Peyer's patch (tissue), 4 donors: ENCODE measurements at places on chromosomes 6 and 20. TPM values are rescaled to one million over a fixed set of nuclear protein-coding genes. Genes with fewer than 3 reads are reported as not detected.

The PDRG1 gene
- total RNA-seq = 5.1 TPM

The TNNC2 gene
- total RNA-seq = not detected

The CRIP3 gene
- total RNA-seq = not detected

- no peaks in the 10 kb centered on the region for H3K27me3 ChIP-seq
- H3K36me3 ChIP-seq = no peaks in the 10 kb centered on the region
- no peak for DNase-seq
- no peak overlapping the region for H3K4me3 ChIP-seq
- peak overlapping the region; percentile 52 for H3K27ac ChIP-seq
These were observed 27.5 kb downstream of the TOX2 start for GRCh38 chr20:43942201-43942590.

DNA sequence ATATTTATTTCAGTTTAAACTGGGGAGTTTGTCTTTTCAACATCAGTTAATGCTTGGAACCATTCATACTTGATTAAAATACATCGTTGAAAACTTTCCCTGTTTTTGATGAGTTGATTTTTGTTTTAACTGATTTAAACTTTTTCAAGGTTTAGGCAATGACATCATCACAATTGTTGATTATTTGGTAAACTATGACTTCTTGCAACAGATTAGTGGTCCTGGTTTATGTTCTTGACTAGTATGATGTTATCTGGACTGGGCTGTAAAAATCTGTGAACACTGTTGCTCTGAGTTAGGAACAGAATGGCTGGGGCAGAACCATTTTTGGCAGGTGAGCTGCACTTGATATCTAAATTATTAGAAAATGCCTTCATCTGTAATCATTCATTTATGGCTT, at the start of gene ZC2HC1B:
Gene ZC2HC1B (plus strand): TSS at position 241 of the 400 bp plus-strand sequence. CDS start 66 bp downstream, at position 307.
- no peaks in the 10 kb centered on the region for H3K36me3 ChIP-seq
- no peaks in the 10 kb centered on the region for H3K4me1 ChIP-seq
- H3K27ac ChIP-seq = no peak within 1 kb of the TSS
- H3K27me3 ChIP-seq = no peaks in the 10 kb centered on the region
- H3K4me3 ChIP-seq = no peak within 1 kb of the TSS

GRCh38 chr20:17171746-17172280, 55.0 kb upstream of the PCSK2 start:
- H3K27me3 ChIP-seq = no peaks in the 10 kb centered on the region
- no peaks in the 10 kb centered on the region for H3K36me3 ChIP-seq
- no peaks in the 10 kb centered on the region for H3K4me1 ChIP-seq
- DNase-seq = no peak
- H3K4me3 ChIP-seq = no peak overlapping the region

DNA sequence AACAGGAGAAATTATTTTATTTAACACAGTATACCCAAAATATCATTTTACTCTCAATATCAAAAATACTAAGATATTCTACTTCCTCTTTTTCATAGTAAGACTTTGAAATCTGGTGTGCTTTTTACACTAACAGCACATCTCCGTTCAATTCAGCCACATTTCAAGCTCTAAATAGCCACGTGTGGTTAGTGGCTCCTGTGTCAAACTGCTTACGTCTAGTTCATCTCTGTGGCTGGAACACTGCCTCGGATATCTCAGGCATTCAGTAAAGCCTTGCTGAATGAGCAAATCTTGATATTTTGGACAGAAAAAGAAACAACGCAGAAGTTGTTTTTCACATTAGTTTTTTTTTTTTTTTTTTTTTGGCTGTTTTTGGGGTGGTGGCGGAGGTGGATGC, 136.1 kb downstream of the EYA4 start:
- no peaks in the 10 kb centered on the region for H3K4me1 ChIP-seq
- no peaks in the 10 kb centered on the region for H3K36me3 ChIP-seq

DNA sequence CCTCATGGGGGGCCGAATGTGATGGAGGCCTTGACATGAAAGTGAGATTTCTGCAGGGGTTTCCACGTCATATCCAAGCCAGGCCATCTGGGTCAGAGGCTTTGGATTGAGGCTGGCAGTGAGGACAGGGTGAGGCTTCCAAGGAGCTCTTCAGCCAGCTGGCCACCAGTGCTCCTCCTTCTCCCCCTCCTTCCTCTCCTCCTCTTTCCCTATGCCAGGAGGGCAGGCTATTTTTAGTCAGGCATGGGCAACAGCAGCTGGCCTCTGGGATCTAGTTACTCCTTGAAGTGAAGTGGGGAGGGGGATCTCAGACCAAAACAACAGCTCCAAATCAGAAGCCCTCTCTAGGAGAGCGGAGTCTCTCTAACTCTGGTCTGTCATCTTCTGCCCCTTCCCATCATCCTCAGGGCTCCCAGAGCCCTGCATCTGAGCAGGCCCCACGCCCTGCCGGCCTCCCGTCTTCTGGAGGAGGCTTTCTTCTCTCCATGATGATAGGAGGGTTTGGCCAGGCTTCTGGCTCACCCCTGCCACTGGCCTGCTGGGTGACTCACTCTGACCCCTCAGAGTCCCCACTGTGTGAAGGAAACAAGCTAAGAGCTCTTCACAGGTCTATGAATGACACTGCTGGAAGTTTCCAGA, 612 bp downstream of the TNNC2 start:
- no peak for DNase-seq
- H3K27me3 ChIP-seq = no peaks in the 10 kb centered on the region
- H3K36me3 ChIP-seq = no peaks in the 10 kb centered on the region
- no peak overlapping the region for H3K27ac ChIP-seq
- H3K4me3 ChIP-seq = no peak overlapping the region
- peaks cover 5% of the 10 kb centered on the region for H3K4me1 ChIP-seq

- H3K4me3 ChIP-seq = no peak overlapping the region
- no peak overlapping the region for H3K27ac ChIP-seq
- no peaks in the 10 kb centered on the region for H3K27me3 ChIP-seq
- peaks cover 13% of the 10 kb centered on the region for H3K4me1 ChIP-seq
- DNase-seq = no peak
These were observed 16.9 kb downstream of the RREB1 start for GRCh38 chr6:7124636-7125035.

GRCh38 chr6:169539176-169539897, 162.5 kb downstream of the WDR27 start:
- H3K36me3 ChIP-seq = no peaks in the 10 kb centered on the region
- no peak overlapping the region for H3K4me3 ChIP-seq
- no peak overlapping the region for H3K27ac ChIP-seq
- no peaks in the 10 kb centered on the region for H3K27me3 ChIP-seq
- H3K4me1 ChIP-seq = no peaks in the 10 kb centered on the region
- no peak for DNase-seq
